Caco-2 (cell line): ENCODE measurements at places on chromosomes 12 and 14. TPM values are rescaled to one million over a fixed set of nuclear protein-coding genes. Genes with fewer than 3 reads are reported as not detected.

GALNT6 gene
- 170 and 190 TPM in 2 replicates for total RNA-seq

ASIC1 gene
- 15.6 and 17.8 TPM in 2 replicates for total RNA-seq

ALDH1L2 gene
- 20.3 and 26.1 TPM in 2 replicates for total RNA-seq

CCDC38 gene
- total RNA-seq, result not detected in 2 replicates

IFI27 gene
- 1.7 and 2.6 TPM in 2 replicates for total RNA-seq

CAPZA3 gene
- not detected in 2 replicates for total RNA-seq

ST8SIA1 gene
- total RNA-seq, result not detected in 2 replicates

PZP gene
- not detected in 2 replicates for total RNA-seq

PPP4R4 gene
- total RNA-seq, result 0.20 and 0.21 TPM in 2 replicates

CPNE6 gene
- total RNA-seq, result not detected in 2 replicates

SLC7A8 gene
- 26.9 and 28.9 TPM in 2 replicates for total RNA-seq

TBC1D30 gene
- 10.8 and 10.9 TPM in 2 replicates for total RNA-seq

PNMA1 gene
- total RNA-seq, result 33.2 and 38.8 TPM in 2 replicates

CACNA2D4 gene
- total RNA-seq, result 2.0 and 2.2 TPM in 2 replicates
